Activated T-helper 2 cell treated with anti-CD3 and anti-CD28 coated beads, Interferon-gamma antibody, Interleukin-2, Interleukin-4, amounts not matched to agents 10 μg/mL and 5 μg/mL and 100 μg/mL, durations not matched to agents 14 hours and 24 hours and 36 hours (primary cell): ENCODE measurements at places on chromosomes 3 and 15. TPM values are rescaled to one million over a fixed set of nuclear protein-coding genes. Genes with fewer than 3 reads are reported as not detected.

Gene WNT5A
- 0.05 TPM in 2 replicates for total RNA-seq

- H3K27me3 ChIP-seq, result no peaks in the 10 kb centered on the region
- H3K27ac ChIP-seq, result peak overlapping the region; percentile 33
- peak; percentile 36 for DNase-seq
- H3K36me3 ChIP-seq, result no peaks in the 10 kb centered on the region
Measured at GRCh38 chr3:31768479-31769125, 212.5 kb downstream of the OSBPL10 start.

- H3K27ac ChIP-seq, result no peak overlapping the region
- H3K27me3 ChIP-seq, result peaks cover 4% of the 10 kb centered on the region
- no peak for DNase-seq
- no peaks in the 10 kb centered on the region for H3K36me3 ChIP-seq
- H3K4me3 ChIP-seq, result no peak overlapping the region
- H3K4me1 ChIP-seq, result no peaks in the 10 kb centered on the region
Measured at GRCh38 chr15:57609805-57610529, 18.3 kb downstream of the MYZAP start.

DNA sequence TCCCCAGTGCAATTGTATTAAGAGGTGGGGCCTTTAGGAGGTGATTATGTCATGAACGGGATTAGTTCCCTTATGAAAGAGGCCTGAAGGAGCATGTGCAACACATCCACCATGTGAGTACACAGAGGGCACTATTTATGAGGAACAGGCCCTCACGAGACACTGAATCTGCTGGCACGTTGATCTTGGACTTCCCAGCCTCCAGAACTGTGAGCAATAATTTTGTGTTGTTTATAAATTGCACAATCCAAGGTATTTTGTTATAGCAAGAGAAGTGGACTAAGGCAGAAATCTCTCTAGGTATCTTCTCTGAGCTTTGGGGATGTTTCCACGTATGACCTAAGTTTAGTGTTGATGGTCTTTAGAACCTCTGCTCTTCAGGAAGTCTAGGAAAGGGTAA lies 149.3 kb upstream of the CBLB start:
- peaks cover 16% of the 10 kb centered on the region for H3K4me1 ChIP-seq
- peaks cover 21% of the 10 kb centered on the region for H3K36me3 ChIP-seq
- H3K4me3 ChIP-seq, result no peak overlapping the region
- no peaks in the 10 kb centered on the region for H3K27me3 ChIP-seq
- no peak overlapping the region for H3K27ac ChIP-seq

GRCh38 chr3:148333091-148333490 lies 364.6 kb upstream of the AGTR1 start:
- H3K36me3 ChIP-seq, result no peaks in the 10 kb centered on the region
- no peaks in the 10 kb centered on the region for H3K27me3 ChIP-seq
- H3K4me1 ChIP-seq, result no peaks in the 10 kb centered on the region
- H3K4me3 ChIP-seq, result no peak overlapping the region
- no peak overlapping the region for H3K27ac ChIP-seq
- DNase-seq, result no peak

GRCh38 chr3:98545940-98546339 lies 14.2 kb downstream of the GPR15 start:
- no peaks in the 10 kb centered on the region for H3K27me3 ChIP-seq
- DNase-seq, result no peak
- H3K27ac ChIP-seq, result peak overlapping the region; percentile 97
- H3K36me3 ChIP-seq, result peaks cover 47% of the 10 kb centered on the region

DNA sequence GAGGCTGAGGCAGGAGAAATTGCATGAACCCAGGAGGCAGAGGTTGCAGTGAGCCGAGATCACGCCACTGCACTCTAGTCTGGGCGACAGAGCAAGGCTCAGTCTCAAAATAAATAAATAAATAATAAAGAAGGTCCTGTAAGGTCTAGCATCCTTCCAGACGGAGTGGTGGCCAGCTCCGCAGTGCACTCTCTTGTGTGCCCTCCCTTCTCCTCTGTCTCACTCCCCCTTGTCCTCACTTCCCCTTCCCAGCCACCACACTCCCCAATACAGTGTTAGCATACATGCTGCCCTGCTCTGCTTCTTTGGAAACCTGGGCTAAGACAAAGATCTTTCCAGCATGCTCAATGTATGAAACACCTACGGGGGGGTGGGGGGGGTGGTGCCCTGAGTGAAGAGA lies 3.4 kb upstream of the CLN6 start:
- H3K27me3 ChIP-seq, result peaks cover 4% of the 10 kb centered on the region
- H3K36me3 ChIP-seq, result peaks cover 9% of the 10 kb centered on the region
- peaks cover 13% of the 10 kb centered on the region for H3K4me1 ChIP-seq
- no peak overlapping the region for H3K4me3 ChIP-seq
- no peak overlapping the region for H3K27ac ChIP-seq
- DNase-seq, result no peak

GRCh38 chr3:62587169-62587568 lies 213.8 kb upstream of the FEZF2 start:
- H3K27me3 ChIP-seq, result no peaks in the 10 kb centered on the region
- no peaks in the 10 kb centered on the region for H3K4me1 ChIP-seq
- H3K27ac ChIP-seq, result no peak overlapping the region

DNA sequence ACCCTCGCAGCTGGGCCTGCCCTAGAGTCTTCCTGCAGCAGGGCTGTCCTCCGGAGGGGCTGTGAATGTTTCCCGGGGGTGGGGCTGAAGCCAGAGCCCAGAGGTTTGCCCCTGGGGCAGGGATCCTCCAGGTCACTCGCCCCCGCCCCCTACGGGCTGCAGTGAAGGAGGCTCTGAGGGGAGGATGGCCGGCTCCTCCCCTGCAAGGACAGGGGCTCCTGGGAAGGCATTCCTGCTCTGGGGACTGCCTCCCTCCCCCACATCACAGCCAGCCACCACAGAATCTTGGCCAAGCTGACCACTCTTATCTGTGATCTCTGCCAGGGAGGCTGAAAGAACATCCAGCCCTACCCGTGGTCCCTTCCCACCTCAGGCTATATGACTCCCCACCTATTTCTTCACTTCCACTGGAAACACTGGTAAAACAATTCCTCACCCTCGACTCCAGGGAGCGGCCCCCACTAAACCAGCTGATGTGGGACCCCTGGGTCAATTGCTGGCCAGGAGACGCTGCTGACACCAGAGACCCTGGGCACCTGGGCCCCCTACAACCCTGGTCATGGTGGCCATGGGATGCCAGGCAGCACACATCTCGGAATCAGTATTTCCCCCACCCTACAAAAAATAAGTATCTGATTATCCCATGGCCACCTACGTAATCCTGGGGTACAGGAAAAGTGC lies 66.0 kb downstream of the HMCES start:
- no peak overlapping the region for H3K27ac ChIP-seq
- peaks cover 3% of the 10 kb centered on the region for H3K4me1 ChIP-seq
- H3K4me3 ChIP-seq, result no peak overlapping the region

GRCh38 chr15:80401456-80401855 lies 2.7 kb upstream of the ARNT2 start:
- DNase-seq, result no peak
- H3K4me3 ChIP-seq, result no peak overlapping the region
- H3K36me3 ChIP-seq, result no peaks in the 10 kb centered on the region
- H3K27me3 ChIP-seq, result peaks cover 50% of the 10 kb centered on the region
- no peak overlapping the region for H3K27ac ChIP-seq

GRCh38 chr3:49673121-49673714 lies 933 bp upstream of the APEH start:
- H3K36me3 ChIP-seq, result peaks cover 16% of the 10 kb centered on the region
- no peak for DNase-seq
- peak overlapping the region; percentile 97 for H3K27ac ChIP-seq
- peaks cover 16% of the 10 kb centered on the region for H3K4me1 ChIP-seq
- no peaks in the 10 kb centered on the region for H3K27me3 ChIP-seq
- H3K4me3 ChIP-seq, result peak overlapping the region; percentile 91

DNA sequence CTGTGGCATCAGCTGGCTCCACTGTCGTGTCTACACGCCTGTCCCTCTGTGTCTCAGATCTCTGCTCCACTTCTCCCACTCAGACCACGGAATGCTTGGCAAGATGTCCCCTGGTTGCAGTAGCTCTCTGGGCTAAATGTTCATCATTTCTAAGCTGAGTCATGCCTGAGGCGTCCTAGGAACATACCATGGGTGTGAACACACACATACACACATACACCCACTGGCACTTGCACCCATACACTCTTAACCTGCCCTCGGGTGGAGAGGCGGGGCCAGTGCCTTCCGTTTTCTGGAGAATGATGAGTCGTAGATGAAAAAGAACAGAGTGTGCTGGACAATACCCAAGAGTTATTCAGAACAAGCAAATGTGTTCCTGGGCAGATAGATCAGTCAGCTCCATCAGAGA lies 72.4 kb downstream of the SENP2 start:
- no peak for DNase-seq
- H3K36me3 ChIP-seq, result no peaks in the 10 kb centered on the region
- no peak overlapping the region for H3K27ac ChIP-seq
- H3K27me3 ChIP-seq, result peaks cover 4% of the 10 kb centered on the region
- H3K4me3 ChIP-seq, result no peak overlapping the region

DNA sequence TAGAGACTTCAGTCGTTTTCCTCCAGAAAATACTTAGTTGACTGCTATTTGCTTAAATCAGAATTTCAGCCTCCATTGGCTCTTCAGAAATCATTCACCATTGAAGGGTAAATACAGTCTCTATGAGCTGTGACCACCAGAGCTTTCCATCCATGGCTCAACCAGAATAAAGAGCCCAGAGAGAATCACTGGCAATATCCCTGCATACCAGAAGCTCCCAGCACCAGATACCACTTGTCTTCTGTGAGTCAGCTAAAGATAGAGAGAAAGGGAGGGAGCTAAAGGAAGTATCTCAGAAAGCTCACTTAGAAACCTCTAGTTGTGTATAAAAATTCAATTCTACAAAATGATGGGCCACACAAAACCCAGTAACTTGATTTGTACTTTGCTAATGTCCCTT lies 115.2 kb upstream of the TMCO5A start:
- DNase-seq, result no peak
- no peaks in the 10 kb centered on the region for H3K27me3 ChIP-seq
- H3K4me3 ChIP-seq, result no peak overlapping the region
- no peaks in the 10 kb centered on the region for H3K4me1 ChIP-seq
- H3K36me3 ChIP-seq, result no peaks in the 10 kb centered on the region
- no peak overlapping the region for H3K27ac ChIP-seq

- H3K27me3 ChIP-seq, result no peaks in the 10 kb centered on the region
- no peak overlapping the region for H3K4me3 ChIP-seq
- DNase-seq, result no peak
- peaks cover 14% of the 10 kb centered on the region for H3K4me1 ChIP-seq
- peaks cover 17% of the 10 kb centered on the region for H3K36me3 ChIP-seq
Measured at GRCh38 chr3:138774529-138775253, 60.0 kb downstream of the PIK3CB start.

DNA sequence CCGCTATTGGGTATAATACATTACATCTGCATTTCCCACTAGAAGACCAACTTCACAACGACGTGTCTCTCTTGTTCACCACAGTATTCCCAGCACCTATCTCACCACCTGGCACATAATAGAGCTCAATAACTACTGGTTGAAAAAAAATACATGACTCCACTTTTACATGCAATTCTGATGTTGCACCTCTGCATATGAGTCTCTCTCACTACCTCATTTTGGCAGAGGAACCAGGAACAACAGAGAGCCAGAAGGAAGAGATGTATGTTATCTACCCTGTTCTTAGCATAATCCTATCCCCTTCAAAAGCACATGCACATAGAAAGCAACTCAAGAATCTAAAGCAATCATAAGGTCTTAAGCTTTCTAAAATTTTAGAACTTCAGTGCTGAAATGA lies 61.6 kb downstream of the SHQ1 start:
- H3K4me1 ChIP-seq, result peaks cover 7% of the 10 kb centered on the region
- H3K36me3 ChIP-seq, result peaks cover 22% of the 10 kb centered on the region
- DNase-seq, result no peak
- no peaks in the 10 kb centered on the region for H3K27me3 ChIP-seq
- no peak overlapping the region for H3K4me3 ChIP-seq

DNA sequence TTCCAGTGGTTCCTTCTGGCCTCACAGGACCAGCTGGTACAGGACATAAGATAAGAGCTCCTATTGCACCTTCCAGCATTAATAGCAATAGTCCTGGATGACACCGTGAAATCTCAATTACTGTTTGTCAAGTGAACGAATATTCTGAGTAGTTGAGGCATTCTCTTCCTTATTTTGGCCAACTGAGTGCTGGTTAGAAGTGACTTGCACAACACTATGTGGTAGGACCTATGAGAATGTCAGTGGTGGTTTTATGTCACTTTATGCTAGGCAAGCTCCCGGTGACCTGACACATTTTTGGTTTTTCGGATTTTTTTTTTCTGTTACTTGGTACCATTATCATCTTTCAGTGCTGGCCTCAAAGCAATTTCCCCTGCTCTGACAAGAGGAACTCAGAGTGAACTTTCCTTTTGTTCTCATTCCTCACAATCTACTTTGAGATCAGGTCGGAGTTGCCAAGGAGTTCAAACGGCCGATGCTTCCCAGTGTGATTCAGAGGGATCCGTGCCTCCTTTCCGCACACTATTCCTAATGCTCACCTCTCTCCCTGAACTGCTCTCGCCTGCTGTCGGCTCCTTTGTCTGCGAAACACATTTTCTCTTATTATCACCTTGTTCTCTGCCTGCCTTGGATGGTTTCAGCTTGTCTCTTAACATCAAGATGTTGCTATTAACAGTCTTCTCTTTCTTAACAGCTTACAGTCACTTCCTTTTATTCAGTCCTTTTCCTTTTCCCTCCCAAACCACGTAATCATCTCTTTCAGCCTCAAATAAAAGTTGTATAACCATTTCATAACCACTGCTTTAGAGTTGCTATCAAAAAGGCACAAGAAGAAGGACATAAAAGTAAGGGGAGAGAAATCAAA lies 35.8 kb downstream of the QTRT2 start:
- H3K27ac ChIP-seq, result no peak overlapping the region
- H3K36me3 ChIP-seq, result peaks cover 7% of the 10 kb centered on the region
- no peak for DNase-seq
- peaks cover 1% of the 10 kb centered on the region for H3K4me1 ChIP-seq

DNA sequence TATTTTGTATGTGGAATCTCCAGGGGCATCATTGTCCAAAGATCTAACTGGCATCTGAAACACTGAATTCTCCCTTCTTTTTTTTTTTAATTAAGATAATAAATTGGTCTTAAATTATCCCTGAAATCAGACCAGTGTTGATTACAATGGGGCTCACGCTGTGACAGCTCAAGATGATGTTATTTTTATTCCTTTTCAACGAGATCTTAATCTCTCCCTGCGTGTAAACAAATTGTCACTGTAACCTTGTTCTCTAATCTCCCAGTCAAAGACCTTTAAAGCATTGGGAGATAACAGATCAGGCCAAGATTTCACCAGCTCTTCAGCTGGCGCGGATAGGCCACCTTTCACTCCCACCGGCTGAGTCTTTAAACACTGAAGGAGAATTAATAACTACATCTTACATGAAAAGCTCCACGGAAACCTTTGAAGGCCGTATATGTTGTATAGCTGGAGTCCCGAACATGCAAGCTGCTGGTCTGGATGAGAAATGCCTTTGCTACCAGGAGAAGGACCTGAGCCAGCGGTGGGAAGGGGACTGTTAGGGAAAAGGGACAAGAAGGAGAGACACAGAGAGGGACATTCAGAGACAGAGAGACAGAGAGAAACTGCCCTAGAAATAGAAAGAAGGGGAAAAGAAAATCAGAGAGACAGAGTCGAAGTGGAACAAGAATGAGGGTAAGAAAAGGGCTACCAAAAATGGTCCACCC lies 418.8 kb upstream of the NR2F2 start:
- no peaks in the 10 kb centered on the region for H3K36me3 ChIP-seq
- H3K27me3 ChIP-seq, result peaks cover 14% of the 10 kb centered on the region
- DNase-seq, result no peak
- H3K4me3 ChIP-seq, result no peak overlapping the region

- H3K36me3 ChIP-seq, result no peaks in the 10 kb centered on the region
- H3K4me1 ChIP-seq, result no peaks in the 10 kb centered on the region
- H3K27ac ChIP-seq, result no peak overlapping the region
- no peak overlapping the region for H3K4me3 ChIP-seq
Measured at GRCh38 chr3:61769266-61769990, 208.1 kb downstream of the PTPRG start.

- no peaks in the 10 kb centered on the region for H3K4me1 ChIP-seq
- no peak for DNase-seq
- H3K27ac ChIP-seq, result no peak overlapping the region
- H3K4me3 ChIP-seq, result no peak overlapping the region
- no peaks in the 10 kb centered on the region for H3K36me3 ChIP-seq
- no peaks in the 10 kb centered on the region for H3K27me3 ChIP-seq
Measured at GRCh38 chr3:58629629-58630028, 36.9 kb downstream of the FAM3D start.
